ENCODE measurements at places on chromosomes 5 and 9.

- no peak for DNase-seq
Measured at GRCh38 chr5:172626031-172626581, 15.0 kb upstream of the NEURL1B start.

GRCh38 chr5:149724884-149725283, 5.2 kb upstream of the PPARGC1B start:
- no peak for DNase-seq

DNA sequence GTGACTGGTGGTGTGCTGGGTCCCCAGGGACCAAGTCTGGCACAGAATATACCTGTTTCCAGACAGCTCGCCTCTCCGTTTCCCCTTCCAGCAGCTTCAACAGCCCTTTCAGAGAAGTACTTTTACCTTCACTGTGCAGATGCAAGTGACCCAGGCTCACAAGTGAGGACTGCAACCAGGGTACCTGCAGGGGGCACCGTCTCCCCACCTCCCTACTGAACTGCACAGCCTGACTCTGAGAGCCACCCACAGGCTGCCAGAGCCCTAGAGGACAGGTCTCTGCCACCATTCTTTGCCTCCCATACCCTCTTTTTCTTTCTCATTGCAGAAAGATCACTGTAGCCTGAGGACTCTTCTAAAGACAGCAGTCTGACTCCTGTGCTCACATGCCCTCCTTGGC, 15.4 kb downstream of the IL9 start:
- no peak for DNase-seq

DNA sequence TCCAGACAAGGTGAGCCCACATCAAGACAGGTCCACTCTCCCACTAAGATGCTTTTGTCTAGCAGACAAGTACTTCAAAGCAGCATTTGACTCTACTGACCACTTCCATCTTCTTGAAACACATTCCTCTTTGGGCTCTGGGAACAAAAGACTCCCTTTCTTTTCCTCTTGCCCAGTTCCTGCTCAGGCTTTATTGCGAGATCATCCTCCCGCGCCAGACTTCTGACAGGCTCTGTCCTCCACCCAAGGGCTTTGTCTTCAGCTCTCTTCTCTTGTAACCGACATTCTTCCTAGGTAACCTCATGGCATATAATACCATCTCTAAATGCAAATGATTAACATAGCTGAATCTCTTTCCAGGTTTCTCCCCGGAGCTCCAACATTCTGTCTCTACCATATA, 85.8 kb downstream of the NUDT12 start:
- no peak for DNase-seq

DNA sequence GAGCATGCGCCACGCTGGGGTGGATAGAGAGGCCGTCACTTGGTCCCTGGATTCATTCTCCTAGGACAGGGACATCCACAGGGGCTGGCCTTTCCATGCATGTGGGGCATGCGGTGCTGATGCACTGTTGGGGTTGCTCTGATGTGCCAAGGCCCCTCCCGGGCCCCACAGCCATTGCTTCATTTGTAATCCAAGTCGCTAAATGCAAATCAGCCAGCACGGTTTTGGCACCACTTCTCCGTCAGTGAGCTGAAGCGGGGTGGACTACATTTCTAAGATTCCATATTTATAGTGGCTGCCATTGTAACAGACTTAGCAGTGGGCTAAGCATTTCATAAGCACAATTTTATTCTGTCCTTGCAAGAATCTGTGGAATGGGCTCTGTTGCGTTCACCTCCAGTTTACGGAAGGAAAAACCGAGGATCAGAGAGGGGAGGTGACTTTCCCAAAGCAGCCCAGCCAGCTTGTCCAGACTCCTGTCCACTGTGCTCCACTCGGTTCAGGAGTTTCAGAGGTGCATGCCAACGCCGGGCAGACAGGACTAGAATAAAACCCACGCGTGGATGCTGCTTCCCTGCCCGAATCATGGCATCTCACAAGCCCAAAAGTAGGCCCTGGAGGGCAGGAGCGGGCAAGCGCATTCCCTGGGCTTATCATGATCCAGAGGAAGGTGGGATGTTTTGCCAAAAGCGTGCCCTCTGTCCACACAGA, 102.6 kb upstream of the COL5A1 start:
- DNase-seq: no peak

DNA sequence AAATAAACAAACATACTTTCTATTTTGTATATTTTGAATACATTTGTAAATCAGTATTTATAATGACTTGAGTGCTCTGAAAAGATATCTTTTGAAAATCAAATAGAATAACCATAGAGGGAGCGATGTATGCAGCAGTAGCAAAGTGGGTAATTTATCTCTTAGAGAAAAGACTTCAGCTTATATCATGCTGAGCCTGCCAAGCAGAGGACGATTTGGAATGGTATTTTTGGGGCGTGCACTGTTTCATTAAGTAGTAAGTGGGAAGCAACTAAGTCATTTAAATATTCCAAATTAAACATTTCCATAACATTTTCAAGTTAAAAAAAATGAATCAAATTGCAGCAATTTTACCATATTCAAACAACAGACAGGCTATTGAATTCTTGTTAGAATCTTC, 147.6 kb downstream of the CDH10 start:
- DNase-seq: no peak

- DNase-seq: no peak
Measured at GRCh38 chr5:134564396-134564795, 38.9 kb downstream of the JADE2 start.

- DNase-seq: no peak
Measured at GRCh38 chr9:69211424-69212036, 37.5 kb downstream of the TJP2 start.

DNA sequence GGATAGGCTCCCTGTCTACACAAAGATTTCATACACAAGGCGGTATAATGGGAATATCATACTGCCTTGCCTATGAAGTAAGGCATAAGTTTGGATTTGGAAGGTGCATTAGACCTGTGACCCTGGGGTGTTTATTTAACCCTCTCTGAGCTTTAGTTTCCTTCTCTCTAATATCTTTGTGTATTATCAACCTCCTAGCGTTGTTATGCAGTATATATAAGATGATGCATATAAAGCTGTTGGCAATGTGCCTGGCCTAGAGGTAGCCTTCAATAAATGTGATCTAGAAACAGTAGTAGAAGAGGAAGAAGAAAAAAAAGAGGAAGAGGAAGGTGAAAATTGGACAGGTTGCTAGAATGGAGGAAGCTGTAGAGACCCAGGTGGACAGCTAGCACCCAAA, 311.6 kb upstream of the CLINT1 start:
- no peak for DNase-seq

DNA sequence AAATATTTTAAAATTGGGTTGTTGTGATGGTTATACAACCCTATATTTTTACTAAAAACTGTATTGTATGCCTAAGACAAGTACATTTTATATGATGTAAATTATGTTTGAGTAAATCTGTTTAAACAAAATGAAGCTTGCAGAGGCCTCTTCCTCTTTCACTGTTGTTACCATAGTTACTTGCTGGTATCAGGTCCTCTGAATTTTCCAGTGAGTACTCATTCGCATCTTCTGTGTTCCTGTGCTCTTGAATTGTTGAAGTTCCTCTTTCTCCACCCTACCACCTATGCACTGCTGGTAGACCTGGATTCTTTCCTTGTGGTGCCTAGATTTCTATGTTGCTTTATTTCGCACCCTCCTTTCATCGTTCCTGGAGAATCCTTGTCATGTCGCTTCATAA, 938.5 kb upstream of the ACO1 start:
- no peak for DNase-seq

DNA sequence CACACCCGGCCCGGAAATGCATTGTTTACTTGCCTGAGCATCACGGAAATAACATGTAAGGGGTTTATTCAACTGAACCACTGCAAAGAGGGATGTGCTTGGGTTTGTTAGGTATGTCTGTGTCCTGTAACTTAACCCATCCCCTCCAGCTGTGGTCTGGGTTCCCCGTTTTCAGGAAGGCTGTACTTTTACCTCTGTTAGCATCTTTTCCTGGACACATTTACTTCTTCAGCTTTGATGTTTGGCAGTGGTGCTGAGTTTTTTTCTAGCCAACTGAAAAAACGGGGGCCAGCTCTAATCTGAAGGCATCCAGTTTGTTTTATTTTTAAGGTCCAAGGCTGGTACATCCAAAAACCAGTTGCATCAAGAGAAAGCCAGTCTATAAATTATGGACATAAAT, 561.8 kb downstream of the BNC2 start:
- no peak for DNase-seq

GRCh38 chr9:111178331-111179055, 140.2 kb upstream of the LPAR1 start:
- no peak for DNase-seq

- DNase-seq: no peak
Measured at GRCh38 chr9:105087910-105088898, 156.2 kb upstream of the SLC44A1 start.

- DNase-seq: no peak
Measured at GRCh38 chr9:37157726-37158377, 37.5 kb downstream of the ZCCHC7 start.

DNA sequence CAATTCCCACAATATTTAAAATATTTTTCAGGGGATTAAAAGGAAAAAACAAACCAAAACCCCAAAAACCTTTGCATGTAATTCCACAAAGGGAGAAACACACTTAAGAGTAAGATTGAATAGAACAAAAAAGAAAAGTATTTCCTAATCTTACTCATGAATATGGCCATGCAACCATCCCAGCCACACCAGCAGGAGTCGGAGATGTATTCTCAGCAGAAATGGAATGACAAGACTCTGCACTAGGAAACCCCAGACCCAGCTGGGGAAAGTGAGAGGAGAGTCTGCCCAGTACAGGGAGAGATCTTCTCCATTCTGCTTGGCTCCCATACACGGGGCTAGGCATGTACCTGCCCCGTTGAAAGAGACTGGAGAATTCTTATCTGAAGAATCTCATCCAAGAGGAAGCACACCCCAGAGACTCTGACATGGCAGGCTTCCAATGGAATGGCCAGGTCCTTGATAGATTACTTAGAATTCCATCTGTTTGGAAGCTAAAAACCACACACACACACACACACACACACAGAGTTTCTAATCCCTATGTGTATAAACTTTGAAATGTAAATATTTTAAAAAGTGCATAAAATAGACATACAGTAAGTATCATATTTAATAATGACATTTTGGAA, 118.8 kb downstream of the GADD45G start:
- no peak for DNase-seq

Data from stimulated activated CD8-positive, alpha-beta memory T cell treated with anti-CD3 and anti-CD28 coated beads, Interleukin-4, amount 100 ng/mL, for 24 hours (primary cell).